ENCODE measurements at places on chromosomes 7 and 10.

- DNase-seq: no peak
Observed at GRCh38 chr10:37222046-37222445, 96.6 kb downstream of the ANKRD30A start.

DNA sequence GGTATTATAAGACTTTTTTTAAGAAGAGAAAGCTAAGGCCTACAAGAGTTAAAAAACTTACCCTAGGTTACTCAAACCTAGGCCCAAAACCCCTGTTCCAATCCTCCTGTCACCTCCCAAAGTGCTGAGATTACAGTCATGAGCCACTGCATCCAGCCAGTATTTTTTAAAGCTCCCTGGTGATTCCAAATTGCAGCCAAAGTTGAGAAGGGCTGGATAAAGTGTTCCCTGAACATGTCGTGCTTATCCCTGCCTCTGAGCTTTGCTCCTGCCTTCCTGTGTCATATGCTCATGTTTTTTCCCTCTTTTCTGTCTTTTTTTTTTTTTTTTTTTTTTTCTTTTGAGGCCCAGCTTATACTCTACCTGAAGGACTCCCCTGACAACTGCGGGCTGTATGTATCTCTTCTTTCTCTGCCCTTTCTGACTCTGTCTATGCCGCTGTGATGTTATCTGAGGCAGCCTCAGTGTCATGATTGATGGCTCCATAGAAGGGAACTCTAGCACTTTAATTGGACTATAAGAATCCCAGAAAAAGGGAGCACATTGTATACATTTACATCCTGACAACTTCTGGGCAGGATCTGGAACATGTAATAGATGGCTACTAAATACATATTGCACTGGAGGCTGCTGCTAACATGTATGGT, 8.0 kb downstream of the AKR1B10 start:
- no peak for DNase-seq

GRCh38 chr7:119620769-119621168, 652.2 kb upstream of the KCND2 start:
- no peak for DNase-seq

DNA sequence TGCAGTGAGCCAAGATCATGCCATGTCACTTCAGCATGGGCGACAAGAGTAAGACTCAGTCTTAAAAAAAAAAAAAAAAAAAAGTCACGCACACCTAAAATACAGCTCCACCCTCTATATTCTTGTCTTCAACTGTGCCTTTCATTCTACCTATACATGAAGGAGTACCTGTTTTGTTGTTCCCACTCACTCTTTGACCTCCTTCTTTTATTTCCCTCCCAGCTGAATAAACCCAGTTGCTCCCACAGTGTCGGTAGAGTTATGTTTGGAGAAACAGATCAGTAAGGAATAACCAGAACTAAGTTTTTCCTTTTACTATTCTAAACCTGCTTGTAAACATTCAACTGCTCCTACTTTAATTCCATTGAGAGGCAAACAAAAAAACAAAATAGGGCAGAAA, 50.3 kb downstream of the IDE start:
- DNase-seq: no peak

DNA sequence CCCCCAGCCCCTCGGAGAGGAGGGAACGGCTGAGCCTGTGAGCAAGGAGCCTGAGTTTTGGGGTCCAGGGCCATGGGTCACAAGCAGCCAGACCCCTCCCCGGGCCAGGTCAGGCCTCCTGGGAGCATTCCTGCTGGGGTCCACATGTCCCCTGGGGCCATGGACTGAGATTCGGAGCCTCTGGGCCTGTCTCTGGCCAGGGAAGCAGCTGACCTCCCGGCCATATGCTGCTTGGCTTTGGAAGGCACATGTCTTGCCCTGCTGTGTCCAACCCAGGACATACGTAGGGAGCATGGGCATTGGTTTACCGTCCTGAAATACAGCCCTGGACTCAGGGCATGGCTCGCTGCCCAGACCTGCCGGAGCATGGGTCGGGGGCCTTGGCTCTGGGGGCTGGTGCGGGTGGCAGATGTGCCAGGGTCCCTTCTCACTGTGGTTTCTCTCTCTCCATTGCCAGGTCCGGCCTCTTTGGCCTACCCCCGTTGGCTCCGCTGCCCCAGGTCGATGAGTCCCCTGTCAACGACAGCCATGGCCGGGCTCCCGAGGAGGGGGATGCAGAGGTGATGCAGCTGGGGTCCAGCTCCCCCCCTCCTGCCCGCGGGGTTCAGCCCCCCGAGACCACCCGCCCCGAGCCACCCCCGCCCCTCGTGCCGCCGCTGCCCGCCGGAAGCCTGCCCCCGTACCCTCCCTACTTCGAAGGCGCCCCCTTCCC, 7.3 kb downstream of the PWWP2B start:
- DNase-seq: no peak

DNA sequence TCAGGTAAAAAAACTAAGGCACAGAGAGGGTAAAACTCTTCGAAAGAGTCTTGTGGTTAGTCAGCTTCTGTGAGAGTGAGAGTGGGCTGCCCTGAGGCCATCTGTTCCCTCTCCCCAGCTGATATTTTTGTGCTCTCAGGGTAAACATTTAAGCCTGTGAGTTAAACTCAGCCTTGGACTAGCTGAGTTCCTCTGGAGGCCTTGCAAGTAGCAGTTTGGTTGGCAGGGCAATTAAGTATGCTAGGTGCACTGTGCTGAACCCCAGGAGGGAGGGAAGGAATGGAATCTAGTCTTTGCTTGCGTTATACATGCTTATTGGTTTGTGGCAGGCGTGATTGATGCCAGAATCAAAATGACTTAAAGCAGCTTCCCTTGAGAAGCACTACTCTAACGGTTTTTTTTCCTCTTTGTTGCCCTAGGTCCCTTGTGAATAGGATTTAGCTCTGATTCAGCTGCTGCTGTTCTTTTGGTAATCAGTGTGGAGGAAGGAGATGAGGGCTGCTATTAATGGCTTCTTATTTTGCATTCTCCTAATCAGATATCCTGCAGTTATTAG, 140.2 kb downstream of the AUTS2 start:
- no peak for DNase-seq

Data from ACHN (cell line).